HCT116 (cell line): ENCODE measurements at places on chromosomes 11 and 22. TPM values are rescaled to one million over a fixed set of nuclear protein-coding genes. Genes with fewer than 3 reads are reported as not detected.

- no peak for DNase-seq
Measured at GRCh38 chr11:111975076-111975806, 38.1 kb downstream of the DIXDC1 start.

GRCh38 chr11:8110396-8110795 lies 29.4 kb downstream of the TUB start:
- DNase-seq = no peak

DNA sequence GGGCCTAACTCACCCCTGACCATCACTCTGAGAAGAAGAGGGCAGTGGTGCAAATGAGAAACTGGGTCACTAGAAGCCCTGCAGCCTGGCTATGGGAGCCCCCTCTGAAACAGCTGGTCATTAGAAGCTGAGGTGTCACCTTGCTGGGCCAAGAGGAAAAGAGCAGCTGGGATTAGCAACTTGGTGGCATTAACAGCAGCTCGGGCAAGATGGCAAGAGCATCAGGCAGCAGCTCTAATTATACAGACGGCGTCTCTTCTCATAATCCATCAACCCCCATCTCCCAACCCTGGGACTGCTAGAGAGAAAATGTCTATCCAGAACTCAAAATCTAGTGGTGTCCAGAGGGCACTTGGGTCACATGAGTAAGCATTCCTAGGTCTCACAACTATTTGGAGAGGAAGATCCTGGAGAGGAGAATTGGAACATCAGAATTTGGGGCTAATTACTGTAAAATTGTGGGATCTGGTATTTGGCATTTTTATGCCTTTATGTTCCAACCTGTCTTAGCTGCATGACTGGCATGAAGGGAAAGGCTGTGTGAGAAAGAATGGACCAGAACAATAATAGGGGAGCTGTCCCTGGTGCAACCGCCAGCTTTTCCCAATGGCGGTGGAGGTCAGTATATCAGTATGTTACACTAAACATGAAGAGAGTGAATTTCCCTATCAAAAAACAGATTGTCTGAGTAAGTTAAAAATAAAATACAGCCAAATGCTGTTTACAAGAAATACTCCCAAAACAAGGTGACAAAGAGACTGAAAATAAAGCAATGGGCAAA lies 7.6 kb upstream of the LMO1 start:
- DNase-seq = no peak

PAAF1 gene
- total RNA-seq = 15.5 TPM

PNPLA5 gene
- 2.9 TPM for total RNA-seq
